ENCODE measurements at places on chromosomes 2 and 18. TPM values are rescaled to one million over a fixed set of nuclear protein-coding genes. Genes with fewer than 3 reads are reported as not detected.

CFAP210 gene
- total RNA-seq: not detected

HMSD gene
- total RNA-seq: not detected

TMEM17 gene
- total RNA-seq: 9.3 TPM

IL18RAP gene
- not detected for total RNA-seq

GRCh38 chr2:144890828-144891227 lies 370.9 kb upstream of the ZEB2 start:
- DNase-seq: peak; percentile 66

GRCh38 chr2:54482715-54483114 lies 26.6 kb downstream of the SPTBN1 start:
- DNase-seq: peak; percentile 60

DNA sequence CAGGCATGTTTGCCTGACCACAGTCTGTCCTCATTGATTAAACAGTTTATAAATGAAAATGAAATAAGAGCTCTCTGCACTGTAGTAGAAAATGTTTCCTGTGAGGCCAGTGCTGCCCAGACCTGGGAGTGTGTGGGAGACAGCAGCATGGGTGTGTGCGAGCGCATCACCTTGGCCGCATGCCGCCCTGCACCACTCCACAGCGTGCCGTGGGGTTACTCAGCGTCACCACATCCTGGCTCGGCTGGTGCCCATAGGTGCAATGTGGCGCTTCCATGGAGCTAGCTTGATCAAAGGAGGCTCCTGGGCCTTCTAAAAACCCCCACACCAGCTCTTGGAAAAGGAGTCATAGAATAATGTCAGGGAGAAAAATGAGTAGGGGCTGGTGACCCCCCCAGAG lies 76.0 kb upstream of the EPC2 start:
- no peak for DNase-seq

DNA sequence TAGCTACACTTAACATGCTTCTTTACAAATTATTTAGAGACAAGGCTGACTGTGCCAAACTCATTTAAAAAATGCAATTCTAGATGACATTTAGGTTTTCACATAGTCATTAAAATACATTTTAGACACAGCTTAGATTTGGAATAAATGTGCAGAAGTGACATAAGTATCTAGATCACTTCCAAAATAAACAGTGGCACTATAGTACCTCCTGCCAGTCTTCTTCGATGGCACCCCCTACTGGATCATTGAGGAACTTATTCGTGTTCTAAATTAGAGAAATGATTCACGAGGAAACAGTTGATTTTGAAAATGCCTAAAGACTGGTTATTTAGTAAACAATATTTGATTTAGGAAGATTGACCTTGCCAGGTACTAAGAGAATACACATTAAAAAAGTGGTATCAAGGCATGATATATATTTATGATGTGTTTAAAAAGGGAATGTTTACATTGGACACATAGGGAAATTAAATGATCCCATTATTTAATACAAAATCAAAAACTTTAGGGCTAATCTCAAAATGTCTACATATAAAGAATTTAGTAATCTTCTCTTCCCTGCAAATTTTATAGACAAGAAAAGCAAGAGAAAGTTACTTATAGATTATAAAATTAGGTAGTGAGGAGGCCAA lies 323.9 kb downstream of the XIRP2 start:
- DNase-seq: peak; percentile 70

DNA sequence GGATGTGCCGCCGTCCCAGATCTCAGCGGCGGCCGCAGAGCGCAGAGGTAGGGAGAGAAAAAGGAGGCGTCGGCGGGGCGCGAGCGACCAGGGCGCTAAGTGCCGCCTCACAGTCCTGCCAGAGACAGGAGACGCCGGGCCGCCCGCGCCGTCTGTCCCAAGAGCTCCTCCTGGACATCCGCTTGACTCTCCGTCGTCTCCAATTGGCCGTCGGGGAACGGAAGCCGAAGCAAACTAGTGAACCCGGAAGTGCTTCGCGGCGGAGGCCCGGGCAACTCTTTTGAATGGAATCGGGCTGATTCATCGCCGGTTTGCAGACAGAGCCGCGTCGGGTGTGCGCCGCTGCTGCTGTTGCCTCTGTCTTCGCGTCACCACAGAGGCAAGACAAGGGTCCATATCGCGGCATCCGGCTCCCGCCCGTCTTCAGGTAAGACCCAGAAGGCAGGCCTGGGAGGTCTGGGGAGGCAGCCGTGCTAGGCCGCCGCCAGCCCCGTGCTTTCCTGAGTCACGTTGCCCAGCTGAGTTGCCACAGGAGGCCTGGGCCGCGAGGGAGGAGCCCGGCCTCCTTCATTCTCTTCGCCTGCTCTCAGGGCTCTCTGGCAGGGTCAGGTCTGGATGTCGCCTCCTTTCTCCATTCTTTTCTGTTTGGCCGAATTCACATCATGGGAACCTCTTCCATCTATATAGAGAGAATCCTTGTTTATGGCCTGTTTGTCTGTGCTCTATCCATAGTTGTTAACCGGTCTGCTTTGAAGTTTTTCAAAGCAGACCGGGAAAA lies at the start of gene PSMD14:
Gene PSMD14, plus strand, starts transcription at position 248 of the 778 bp plus-strand sequence. CDS start 10,401 bp downstream, outside the sequence.
- peak; percentile 93 for DNase-seq

GRCh38 chr18:1976484-1976883 lies 594.8 kb downstream of the METTL4 start:
- DNase-seq: no peak

DNA sequence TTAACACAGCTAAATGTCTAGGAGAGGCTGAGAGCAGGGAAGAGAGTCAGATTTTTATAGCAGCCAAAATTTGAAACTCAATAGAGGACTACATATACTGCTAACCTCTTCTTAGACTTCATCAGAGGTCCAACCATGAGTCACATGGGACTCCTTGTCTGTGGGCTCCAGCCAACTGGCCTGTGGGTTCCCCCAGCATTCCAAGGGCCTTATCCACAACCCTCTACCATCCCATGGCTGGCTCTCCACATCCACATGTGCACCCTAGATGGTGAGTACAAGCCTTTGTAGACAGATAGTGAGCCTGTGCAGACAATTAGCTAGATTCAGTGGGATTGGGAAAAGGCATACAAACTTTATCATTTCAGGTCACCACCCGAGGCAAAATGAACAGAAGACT lies 901.9 kb upstream of the ZEB2 start:
- DNase-seq: no peak

DNA sequence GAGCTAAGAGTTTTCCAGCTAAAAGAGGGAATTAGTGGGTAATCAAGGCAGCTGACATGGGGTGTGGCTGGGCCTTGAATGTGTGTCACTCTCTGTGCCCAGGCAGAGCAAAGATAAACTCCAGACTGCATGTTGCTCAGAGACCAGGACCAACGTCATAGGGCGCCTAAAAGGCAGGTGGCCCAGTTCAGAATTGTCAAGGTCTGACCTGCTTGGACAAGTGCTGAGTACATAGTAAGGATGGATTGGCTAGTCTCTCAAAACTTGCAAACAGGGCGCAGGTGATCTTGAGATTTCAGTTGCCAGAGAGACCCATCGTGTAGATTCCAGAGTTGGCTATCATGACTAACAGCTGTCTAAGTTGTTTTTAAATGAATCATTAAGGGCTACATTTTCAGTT lies 19.0 kb downstream of the CLUL1 start:
- no peak for DNase-seq

DNA sequence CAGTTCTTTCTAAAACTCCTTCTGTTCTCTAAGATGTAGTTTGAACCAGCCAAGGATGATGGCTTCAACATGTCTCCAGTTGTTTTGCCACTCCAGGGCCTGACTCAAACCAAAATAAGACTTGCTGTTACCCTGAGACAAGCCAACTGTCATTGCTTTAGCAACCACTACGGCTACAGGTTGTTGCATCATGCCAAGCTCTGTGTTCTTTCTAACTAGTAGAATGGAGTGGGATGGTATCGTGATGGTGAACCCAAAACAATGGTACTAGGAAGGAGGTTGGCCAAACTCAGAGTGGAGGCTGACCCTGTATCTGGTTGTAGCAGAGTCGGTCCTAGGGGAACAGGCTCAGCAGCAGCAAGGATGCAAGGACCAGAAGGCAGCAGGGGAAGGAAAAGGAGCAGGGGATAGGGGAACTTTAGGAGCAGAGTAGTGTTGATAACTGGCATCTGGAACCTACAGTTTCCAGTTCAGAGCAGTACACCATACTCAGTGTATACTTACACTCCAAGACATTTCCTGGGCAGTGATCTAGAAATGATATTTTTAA lies 51.6 kb downstream of the PDK1 start:
- DNase-seq: no peak

DNA sequence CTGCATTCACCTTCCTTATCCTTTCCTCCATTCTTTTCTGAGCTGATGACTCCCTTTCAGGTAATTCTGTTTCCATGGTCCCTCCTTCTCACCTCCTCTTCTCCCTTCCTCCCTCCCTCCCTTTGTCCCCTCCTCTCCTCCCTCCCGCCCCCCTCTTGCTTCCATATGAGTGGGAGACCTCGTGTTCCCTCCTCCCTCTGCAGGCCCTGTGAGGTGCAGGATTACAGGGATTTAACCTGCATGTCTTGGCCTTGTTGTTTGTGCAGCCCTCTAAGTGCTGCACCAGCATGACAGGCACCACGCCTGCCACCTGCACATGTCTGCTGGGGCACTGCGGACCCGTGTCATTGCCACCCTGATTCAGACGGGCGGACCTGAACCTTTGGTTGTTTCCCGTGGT lies 103.1 kb downstream of the SNTG2 start:
- no peak for DNase-seq

DNA sequence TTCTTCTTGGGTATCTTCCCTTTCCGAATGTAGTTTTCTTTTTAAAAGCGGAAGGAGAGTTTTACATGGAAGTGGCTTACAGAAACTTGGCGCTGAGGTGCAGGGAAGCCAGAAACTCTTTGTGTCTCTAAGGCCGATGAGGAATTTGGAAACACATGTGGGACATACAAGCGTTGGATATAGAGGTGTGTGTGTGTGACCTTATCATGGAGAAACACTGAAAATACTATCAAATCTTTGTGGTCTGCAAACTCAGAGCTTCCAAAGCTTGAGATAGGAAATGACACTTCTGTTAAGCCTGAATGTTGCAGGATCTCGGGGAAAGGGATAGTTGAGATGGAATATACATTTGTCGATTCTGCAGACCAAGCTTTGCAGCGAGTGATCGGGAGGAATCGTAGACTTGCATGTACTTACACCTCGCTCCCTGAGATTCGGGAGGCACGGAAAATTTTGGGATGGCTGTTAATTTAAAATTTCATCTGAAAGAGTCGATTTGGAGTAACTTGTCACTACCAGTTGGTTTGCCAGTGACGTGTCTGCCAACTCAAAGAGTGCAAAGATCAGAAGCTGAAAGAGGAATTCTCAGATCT lies 1.0 kb downstream of the NAB1 start:
- peak; percentile 31 for DNase-seq

GRCh38 chr2:100655446-100655845 lies 92.7 kb downstream of the PDCL3 start:
- no peak for DNase-seq

- peak; percentile 33 for DNase-seq
Observed at GRCh38 chr2:9336576-9337314, 86.6 kb downstream of the ITGB1BP1 start.

DNA sequence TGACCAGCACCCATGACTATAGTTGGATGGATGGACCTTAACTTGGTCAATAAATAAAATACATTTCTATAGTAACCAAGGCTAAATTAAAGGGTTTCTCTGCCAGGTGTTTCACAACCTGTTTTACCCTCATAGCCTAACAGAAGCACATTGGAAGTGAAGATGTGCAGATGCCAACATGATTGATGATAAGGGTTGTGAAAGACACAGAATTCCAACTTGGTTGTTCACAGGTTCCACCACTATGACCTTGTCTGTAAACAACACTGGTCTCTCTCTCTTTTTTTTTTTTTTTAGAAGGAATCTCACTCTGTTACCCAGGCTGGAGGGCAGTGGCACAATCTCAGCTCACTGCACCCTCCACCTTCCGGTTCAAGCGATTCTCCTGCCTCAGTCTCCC lies 37.5 kb upstream of the PTH2R start:
- no peak for DNase-seq

DNA sequence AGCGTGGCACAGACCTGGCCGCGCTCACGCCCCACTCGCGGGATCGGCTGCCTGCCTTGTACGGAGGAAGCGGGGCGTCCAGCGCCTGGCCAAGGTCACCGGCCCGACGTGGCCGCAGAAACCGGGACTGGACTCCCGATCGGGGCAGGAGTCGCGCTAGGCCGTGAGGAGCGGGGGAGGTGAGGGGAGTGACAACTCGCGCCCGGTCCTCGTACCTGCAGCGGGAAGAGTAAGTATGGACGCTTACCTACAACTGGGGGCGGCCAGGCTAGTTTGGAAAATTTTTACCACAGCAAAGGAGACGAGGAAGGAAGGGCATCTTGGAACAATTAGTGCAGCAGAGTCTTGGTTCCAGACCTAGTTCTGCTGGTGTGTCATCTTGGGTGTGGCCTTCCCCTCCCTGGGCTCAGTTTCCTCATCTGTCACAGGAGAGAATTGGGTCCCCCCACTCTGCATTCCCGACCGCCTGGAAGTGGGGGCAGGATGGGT lies 693 bp downstream of the UBE2F start:
- DNase-seq: peak; percentile 8

GRCh38 chr2:21234464-21235120 lies 110.8 kb downstream of the TDRD15 start:
- peak; percentile 11 for DNase-seq

- no peak for DNase-seq
Observed at GRCh38 chr2:241619597-241620418, 17.1 kb downstream of the THAP4 start.

DNA sequence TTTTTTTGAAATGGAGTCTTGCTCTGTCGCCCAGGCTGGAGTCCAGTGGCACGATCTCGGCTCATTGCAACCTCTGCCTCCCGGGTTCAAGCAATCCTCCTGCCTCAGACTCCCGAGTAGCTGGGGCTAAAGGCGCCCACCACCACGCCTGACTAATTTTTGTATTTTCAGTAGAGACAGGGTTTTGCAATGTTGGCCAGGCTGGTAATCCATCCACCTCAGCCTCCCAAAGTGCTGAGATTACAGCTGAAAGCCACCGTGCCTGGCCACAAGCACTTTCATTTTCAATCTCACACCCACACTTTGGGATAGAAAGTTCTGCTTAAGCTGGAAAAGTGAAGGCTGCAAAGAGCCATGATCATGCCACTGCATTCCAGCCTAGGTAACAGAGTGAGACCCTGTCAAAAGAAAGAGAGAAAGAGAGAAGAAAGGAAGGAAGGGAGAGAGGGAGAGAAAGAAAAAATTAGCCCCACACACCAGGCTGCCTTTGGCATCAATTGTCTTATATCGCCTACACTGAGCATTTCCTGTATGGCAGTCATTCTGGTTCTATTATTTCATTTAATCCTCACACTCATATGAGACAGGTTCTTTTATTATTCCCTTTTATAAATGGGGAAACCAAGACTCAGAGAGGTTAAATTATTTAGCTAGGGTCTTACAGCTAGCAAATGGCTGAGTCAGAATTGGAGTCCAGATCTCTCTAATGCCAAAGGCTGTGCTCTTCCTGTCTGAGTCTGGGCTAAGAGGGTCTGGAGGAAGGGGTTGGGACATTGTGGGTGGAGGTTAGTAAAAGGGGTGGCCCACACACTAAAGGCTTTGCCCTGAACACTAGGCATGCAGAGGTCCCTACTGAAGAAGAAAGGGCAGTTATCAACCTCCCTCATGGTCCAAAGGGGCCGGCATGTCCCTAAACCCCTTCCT lies 37.9 kb upstream of the PKDCC start:
- DNase-seq: no peak
